ENCODE measurements at places on chromosomes 12 and 14.

- DNase-seq = no peak
These were observed 14.0 kb downstream of the KCTD10 start for GRCh38 chr12:109462868-109463692.

DNA sequence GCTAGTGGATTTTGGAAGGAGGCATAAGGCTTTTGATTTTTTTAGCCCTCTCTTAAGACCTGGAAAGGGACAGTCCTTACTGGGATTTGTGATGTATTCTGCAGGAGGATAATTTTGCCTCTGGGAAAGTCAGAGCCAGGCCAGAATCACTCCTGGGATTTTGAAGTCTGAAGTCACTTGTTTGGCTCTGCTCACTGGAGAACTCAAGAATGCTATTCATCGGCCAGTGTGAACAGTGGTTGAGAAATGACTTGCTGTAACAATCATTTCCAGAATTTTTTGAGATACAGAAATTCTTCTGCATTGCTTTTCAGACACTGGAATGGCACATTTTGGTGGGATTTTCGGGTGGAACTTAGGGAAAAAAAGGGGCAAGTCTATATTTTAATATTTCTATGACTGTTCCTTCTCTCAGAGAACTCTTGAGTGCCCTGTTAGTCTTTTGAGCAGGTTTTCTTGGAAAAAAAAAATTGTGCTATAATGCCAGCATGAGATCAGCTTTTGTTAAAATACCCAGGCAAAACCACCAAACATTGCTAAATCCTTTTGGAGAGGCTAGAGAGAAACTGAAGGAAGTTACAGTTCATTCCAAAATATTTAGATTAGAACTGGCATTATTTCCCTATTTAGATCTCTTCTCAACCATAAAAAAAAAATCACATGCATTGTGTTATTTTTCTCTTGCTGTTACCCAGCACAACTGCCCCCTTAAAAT is 26.1 kb upstream of the BHLHE41 start:
- no peak for DNase-seq

DNA sequence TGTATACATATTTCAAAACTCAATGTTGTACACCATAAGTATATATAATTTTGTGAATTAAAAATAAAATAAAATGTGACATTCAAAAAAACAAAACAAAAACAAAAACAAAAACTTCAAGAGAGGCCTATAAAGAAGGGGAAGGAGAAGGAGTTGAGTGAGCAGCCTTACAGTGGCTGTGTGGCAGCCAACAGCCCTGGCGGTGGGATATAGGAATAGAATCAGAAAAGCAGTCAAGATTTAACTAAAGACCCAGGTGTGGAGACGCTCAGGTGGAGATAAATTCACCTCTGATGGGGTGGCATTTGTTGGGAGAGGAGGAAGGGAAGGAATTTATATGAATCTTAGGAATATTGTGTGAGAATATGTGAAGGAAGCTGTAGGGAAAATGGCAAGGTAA is 41.8 kb upstream of the E2F7 start:
- no peak for DNase-seq

- no peak for DNase-seq
These were observed 63.2 kb downstream of the TESC start for GRCh38 chr12:117036046-117036445.

GRCh38 chr12:1310653-1311052 is 283.7 kb downstream of the FBXL14 start:
- no peak for DNase-seq
